ENCODE measurements at places on chromosomes 2 and 18.

DNA sequence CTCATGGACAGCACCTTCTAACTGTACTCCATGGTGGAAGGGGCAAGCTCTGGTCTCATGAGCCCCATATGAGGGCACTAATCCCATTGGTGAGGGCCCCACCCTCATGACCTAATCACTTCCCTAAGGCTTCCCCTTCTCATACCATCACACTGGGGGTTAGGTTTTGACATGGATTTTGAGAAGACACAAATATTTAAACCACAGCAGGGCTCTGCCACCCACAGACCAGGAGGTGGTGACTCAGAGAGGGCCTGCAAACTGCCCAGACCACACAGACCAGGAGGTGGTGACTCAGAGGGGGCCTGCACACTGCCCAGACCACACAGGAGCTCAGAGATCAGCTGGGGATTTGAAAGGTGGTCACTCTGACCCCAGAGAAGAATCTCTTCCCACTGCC is 222.0 kb downstream of the KLHL29 start:
- DNase-seq: no peak

DNA sequence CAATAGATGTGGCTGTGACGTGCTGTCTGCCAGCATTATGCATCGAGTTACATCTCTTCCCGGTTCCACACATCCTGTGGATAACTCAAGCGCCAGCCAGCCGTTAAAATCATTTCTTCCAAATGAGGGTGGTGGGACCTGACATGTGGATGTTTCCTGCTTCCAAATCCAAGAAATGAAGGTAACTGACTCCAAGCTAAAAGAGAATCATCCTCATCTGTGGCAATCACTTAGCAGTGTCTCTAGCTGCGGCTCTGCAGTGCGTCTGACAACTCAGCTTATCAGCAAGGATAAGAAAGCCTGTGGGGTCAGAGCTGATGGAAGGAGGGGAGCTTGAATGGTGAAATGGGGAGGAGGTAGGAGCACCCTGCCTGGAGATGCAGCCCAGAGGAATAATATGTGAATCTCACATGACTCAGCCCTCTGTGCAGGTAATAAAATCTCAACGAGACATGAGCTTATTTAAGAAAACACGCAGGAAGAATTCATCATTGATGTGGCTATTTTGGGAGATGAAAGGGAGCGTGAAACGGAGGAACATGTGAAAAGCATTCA is 382.2 kb upstream of the TRIB2 start:
- DNase-seq: no peak

DNA sequence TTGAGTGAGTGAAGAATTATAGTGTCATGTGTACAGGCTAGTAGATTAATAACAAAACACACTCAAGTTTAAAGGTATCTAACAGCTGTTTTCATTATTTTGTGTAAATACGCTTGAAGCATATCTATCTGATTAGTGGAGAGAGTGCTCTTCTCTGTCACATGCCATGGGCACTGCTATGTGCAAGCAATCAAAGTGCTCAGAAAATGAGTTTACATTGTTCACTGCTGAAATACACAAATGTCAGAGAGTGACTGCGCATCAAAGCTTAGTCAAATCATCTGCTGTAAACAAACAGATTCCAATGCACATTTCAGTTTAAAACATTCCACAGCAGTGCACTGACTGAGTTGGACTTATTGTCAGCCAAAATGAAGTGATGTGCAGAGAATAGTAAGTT is 423.4 kb downstream of the ZEB2 start:
- no peak for DNase-seq

GRCh38 chr2:174664084-174664759 is 66.6 kb upstream of the WIPF1 start:
- no peak for DNase-seq

DNA sequence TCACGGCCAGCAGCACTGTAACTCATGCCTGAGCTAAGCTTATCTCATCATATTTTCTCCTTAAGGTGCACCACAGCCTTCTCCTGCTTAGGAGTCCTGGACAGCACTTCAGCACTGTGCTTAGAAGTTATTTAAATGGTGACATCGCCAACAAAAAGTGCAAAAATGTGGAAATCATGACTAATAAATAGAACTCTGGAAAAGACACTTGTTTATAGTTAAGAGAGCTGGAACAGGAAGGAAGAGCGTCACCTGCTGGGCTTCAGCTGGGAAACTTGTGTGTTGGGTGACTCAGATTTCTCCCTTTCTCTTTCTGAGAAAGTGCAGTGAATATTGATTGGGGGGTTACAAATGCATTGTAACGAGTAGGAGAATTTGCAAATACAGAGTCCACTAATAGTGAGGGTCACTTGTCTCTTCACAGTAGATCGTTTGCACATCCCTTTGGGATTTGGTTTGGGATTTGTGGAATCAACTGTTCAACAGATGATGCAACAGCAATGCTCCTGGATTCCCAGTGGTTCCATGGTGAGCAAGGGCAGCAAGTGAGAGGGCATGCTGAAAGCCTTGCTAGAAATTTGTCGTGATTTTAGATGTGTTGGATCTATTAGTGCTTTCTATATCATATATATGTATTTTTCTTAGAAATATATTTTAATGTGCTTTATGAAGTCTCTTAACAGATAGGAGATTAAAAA is 84.2 kb downstream of the DOK6 start:
- no peak for DNase-seq

GRCh38 chr18:76975577-76976110 is 153.3 kb downstream of the ZNF236 start:
- no peak for DNase-seq

DNA sequence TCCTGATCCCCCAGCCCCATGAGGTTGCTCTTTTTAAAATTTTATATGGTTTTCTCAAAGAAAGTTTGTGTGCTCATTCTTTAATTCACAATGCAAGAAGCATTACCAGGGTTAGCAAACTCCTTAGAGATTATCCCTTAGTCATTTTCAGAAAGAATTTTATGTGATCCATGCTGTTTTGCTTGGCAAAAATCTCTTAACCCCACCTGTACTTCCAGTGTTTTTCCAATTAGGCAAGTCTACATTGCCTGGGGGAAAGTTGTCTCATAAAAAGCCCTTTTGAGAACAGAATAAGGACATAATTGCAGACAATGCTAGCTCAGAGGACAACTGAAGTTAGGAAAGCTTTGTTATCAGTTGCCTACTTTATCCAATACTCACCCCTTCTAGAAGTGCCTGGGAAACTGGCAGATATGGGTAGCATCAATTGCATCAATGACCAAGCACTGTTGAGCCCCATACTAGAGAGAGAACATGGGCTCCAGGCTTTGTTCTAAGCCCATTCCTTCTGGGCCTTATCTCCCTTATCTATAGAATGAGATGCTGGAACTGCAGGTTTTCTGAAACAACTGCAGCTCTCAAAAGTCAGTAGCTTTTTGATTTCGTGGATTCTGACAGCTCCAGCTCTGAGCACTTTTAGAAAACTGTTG is 265.9 kb upstream of the SPHKAP start:
- no peak for DNase-seq

DNA sequence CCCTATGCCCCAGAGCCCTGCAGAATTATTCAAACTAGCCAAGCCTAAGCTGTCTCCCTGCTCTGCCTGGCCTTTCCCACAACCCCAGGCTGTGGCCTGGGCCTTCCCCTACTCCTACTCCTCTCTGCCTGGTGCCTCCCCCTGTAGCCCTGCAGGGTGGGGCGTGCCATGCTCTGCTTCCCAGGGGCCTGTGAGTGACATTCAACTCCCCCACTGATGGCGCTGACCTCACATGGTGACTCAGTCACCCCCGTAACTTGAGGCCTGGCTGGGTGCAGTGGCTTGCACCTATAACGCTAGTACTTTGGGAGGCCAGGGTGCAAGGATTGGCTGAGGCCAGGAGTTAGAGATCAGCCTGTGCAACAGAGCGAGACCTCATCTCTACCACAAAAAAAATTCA is 60.6 kb downstream of the KIF1A start:
- peak; percentile 43 for DNase-seq

DNA sequence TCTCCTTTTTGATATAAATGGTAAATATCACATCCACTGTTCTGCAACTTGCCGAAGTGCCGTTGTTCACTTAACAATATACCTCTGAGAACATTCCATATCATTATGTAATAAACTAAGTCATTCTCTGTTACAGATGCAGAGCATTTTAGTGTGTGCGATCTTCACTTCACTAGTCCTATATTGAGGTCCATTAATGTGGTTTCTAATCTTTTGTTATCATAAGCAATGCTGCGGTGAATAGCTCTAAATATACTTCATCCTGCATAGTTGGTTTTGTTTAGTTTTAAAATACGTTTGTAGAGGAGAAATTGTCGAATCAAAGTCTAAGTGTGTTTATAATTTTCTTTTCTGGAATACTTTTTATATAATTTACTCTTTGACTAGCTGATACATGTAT is 280.3 kb upstream of the TRIB2 start:
- no peak for DNase-seq

DNA sequence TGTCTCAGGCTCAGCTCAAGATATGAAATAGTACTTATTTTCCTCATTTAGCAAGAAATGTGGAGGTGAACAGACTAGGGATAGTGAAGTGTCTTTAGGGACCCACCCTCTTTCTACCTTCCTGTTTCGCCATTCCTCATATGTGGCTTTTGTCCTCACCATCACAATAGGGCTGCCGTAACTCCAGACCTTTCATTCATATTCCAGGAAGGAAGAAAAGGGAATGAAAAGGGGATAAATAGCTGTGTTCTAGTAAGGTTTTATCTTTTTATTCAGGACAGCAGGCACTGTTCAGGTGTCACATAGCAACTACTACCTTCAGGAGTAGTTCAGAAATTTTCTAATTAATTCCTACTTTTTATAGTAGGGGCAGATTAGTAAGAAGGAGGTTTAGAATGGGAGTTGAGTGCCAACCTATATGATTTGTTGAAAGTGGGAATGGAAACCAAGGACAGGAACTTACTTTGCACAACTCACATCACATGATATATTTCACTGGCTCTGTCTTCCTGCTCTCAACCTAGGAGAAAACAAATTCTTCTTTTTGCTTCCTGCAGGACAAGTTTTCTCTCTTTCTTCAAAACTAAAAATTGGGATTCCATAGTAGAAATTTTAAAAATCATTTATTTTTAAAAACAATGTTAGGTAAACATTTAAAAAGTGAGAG is 36.0 kb upstream of the HDAC4 start:
- DNase-seq: no peak

GRCh38 chr2:20977520-20978180 is 66.2 kb downstream of the APOB start:
- DNase-seq: no peak

DNA sequence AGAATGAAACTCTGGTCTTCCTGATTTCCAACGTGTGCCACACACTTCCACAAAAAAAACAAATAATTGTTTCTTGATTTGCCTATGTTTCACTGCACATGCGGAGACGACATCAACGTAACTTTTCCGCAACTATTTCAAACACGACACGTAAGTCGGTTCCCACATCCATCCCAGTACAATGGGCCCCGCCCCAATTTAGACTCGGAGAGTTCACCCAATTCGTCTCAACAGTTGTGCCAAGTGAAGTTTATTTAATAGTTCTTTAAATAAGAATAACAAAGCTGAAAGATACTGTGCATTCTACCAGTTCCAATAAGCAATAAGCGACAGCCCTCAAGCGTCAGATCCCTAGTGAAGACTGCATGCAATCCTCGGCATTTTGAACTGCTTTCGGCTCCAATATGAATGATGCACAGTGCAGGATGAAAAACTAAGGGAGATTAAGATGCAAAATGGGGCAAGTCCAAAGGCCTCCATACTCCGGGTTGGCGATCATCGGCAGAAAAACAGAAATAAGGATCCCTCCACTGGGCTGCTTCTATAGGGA is 664 bp downstream of the CCT4 start:
- peak; percentile 27 for DNase-seq

DNA sequence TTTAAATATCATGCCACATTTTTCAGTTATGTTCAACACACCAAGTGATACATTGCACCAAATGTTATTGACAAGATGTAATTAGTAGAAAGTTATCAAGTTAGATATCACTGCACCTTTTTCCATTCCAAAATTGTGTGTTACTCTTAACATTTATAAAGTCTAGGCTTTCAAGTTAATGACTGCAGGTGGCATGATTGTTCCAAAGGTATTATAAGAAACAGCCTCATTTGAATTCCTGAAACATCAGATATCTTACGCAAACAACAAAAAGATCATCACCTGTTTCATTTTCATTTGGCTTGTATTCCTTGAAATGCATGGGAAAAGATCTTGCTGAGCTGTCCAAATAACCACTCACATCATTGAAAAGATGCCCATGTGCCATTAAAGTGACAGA is 1528.2 kb upstream of the ZEB2 start:
- no peak for DNase-seq

GRCh38 chr2:84395820-84396219 is 63.3 kb downstream of the SUCLG1 start:
- peak; percentile 2 for DNase-seq

DNA sequence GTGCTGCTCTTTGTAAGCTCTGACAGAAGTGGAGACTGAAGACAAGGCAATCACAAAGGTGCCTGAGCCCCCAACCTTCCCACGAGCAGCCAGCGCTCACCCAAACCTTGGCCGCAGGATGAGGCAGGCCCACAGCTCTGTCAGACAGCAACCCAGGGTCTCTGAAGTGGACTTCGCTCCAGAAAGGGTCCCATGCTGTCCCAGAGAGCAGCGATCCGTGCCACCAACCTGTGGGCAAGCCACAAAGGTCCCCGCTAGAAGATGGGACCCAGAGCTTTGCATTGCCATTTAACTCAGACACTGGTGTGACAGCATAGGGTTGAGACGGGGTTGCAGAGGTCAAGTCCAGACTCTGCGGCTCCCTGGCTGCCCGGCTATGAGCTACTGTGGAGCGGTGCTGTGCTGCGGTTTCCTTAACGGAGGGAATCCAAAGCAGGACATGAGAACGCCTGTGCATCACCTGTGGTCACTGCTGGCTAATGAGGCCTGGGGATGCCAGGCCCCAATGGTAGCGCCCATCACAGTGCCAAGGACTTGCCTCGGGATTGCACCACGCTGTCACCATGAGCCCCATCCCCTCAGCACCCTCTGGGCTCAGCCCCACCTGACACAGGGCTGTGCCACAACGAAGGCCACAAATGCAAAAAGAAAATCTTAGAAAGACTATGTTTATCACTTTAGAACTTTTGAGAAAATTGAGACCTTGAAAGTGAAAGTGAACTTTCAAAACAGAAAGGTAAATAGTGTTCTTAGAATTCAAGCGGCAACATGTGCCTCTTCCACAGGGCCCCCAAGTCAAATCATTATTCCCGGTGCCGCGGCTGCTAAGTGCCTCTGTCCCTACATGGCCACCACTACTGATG is 103.4 kb downstream of the HDAC4 start:
- no peak for DNase-seq

DNA sequence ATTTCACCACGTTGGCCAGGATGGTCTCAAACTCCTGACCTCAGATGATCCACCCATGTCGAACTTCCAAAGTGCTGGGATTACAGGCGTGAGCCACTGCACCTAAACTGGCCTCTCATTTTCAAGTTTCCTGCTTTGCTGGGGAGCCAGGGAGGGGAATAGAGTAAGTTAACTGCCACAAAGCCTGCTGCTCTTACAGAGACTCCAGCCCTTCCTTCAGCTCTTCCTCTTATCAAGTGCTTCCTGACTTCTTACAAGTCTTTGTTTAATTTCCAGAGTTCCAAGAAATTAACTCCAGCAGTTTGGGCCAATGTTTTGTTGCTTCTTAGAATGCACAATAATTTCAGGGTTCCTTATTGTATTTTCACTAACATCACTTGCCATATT is 24.3 kb upstream of the UBE2F start:
- DNase-seq: no peak

- no peak for DNase-seq
Measured at GRCh38 chr2:230774348-230774951, 61.8 kb downstream of the CAB39 start.

All from activated T-cell treated with anti-CD3 and anti-CD28 coated beads, Interleukin-2, amount 50 U/mL, for 72 hours (primary cell).